Right forelimb (tissue), 1 donor: ENCODE measurements at places on chromosomes 16 and 17.

DNA sequence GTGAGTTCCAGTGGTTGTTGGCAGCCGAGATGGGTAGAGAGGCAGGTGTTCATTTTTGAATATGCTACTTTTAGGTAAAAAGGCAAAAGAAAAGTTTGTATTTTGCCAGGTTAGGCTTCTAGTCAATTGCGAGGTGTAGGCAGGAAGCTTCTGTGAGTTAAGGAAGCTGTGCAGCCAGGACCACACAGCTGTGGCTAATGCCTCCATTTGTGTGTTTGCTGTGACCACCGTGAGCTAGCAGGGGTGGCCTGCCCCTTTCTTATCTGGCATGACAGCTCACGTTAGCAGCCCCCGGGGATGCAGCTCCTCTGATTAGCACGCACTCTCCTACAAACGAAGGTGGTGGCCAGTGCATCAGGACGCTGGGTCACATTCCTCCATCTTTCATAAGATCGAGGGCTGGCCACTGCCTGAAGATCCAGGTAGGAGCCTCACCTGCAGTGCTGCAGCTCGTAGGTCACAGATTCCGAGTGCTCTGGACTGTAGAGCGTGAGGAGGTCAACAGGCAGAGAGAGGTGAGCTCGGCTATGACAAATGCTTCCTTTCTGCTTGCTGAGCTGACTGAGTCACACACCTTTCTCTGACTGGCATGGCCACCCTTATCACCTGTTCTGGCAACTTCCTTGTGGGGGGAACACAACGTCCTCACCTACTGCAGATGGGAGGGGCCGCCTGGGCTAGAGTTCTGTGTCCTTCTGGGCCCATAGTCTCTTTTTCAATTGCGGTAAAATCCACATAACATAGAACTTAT is 244.4 kb downstream of the HS3ST3B1 start:
- DNase-seq = no peak

GRCh38 chr17:34398990-34399389 is 36.0 kb upstream of the CCL1 start:
- no peak for DNase-seq

DNA sequence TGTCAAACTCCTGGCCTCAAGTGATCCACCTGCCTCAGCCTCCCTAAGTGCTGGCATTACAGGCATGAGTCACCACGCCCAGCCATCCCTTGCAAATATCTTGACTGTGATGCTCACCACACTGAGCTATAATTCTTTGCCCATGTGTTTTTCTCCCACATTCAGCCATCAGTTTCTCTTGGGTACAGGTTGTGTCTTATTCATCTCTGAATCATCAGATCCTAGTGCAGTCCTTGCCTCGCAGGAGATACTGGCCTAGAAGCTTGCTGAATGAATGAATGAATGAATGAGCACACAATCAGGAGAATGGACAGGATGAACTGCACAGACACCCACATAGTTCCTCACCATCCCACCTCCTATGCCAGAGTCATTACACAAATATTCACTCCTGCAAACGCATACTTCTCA is 24.4 kb upstream of the ETV4 start:
- DNase-seq = no peak

DNA sequence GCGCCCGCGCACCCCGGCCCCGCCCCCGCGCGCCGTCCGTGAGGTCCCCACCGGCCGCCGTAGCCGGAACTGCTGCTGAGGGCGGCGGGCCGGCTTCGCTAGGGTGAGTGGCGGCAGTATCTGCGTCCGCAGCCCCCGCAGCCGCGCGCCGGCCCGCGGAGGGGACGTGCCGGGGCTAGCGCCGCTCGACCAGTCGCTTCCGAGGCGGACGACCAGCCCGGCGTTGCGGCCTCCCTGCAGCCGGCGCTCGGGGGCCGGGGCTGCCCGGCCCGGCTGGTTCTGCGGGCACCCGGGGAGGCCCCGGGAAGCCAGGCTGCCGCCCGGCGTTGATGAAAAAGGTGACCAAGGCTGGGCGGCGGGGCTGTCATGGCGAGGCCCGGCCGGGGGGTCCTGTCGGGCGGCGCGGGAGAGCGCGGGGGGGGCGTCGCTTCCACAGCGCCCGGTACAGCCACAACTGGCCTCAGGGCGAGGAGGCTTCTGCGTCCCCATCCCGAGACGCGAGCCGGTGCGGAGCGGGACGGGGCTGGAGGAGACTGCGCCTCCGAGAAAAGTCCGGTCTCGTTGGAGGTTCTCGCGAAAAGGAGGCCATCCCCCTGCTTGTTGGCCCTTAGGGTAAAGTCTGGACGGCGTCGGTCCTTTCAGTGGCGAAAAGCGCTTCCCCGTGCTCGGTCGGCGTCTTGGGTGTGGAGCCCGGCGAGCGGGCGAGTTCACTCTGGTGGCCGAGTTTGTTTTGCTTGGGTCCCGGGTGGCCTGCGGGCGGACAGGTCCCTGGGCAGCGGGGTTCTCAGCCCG is at the start of gene CRAMP1:
TSS of gene CRAMP1 (plus strand) at position 41 of the 792 bp plus-strand sequence. CDS start 2,280 bp downstream, outside the sequence.
- no peak for DNase-seq

GRCh38 chr16:24189941-24190340 is 66.2 kb upstream of the CACNG3 start:
- no peak for DNase-seq
